Stimulated activated CD8-positive, alpha-beta memory T cell treated with anti-CD3 and anti-CD28 coated beads, Interleukin-15, amount 100 ng/mL, for 24 hours (primary cell): ENCODE measurements at places on chromosomes 3 and 15.

DNA sequence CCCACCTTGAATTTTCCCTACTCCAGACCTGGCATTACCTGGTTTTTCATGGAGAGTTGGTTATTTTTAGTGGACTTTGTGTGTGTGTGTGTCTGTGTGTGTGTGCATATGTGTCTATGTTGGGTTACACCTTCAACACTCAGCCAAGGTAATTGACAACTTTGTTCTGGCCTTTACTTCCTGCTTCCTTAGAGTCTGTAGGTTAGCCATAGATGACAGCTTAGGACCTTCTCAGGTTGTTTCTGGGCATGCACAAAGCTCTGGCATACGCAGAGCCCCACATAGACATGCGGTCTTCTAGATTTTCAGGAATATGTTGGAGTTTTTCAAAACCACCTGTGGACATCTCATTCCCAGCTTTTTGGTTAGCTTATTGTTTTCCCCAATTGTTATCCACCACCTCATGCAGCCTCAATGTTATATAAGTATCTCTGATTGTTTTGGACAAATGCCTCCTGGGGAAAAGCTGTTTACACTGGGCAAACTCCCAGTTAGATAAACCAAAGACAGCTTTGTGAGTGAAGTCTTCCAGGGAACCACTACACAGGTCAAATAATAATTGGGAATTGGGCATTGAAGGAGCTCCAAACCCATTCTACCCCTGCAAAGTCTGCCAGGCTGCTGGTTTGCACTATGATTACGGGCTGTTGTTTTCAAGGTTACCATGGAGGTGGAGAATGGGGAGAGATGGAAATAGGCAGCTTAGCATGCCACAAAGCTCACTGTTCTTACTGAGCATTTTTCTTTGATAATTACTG lies 201.2 kb downstream of the ADAMTSL3 start:
- no peak for DNase-seq

DNA sequence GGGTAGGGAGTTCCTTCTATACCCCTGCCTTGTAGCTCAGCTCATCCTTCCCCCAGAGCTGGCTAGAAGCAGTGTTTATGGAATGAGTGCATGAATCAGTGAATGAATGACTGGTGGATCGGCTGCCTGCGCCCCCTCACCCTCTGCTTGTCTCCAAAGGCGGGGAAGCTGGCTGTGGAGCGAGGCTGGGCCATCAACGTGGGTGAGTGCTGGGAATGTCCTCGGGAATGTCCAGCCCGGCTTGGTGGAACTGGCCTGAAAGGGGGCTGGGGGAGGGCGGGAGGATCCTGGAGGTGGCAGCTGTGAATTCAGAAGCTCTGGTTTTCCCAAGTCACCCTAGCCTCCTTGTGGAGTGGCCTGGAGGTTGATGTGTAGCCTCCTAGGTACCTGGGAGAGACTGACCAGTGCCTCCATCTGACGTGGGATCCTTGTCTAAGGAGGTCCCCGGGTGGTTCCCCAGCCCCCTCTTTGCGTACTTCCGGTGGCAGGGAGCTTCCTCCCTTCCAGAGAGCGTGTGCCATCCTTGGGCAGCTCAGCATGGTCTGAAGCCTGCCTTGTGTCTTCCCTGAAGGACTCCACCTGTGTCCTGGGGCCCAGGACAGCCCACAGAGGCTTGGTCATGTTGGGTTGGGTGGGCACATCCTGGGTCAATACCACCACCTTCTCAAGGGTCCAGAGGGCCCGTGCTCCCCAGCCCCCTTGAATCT lies 18.4 kb downstream of the HDAC11 start:
- DNase-seq = no peak

GRCh38 chr15:57395292-57395691 lies 19.0 kb downstream of the CGNL1 start:
- no peak for DNase-seq

GRCh38 chr15:98547741-98548138 lies 100.6 kb upstream of the IGF1R start:
- no peak for DNase-seq

GRCh38 chr15:78880813-78881212 lies 8.1 kb downstream of the MORF4L1 start:
- DNase-seq = no peak

- no peak for DNase-seq
Observed at GRCh38 chr15:95291898-95292472, 1038.5 kb upstream of the NR2F2 start.

GRCh38 chr3:37640636-37641375 lies 220.9 kb upstream of the CTDSPL start:
- no peak for DNase-seq

GRCh38 chr15:80456517-80457492 lies 52.6 kb downstream of the ARNT2 start:
- no peak for DNase-seq

GRCh38 chr15:77048135-77048876 lies 22.6 kb downstream of the TSPAN3 start:
- no peak for DNase-seq

DNA sequence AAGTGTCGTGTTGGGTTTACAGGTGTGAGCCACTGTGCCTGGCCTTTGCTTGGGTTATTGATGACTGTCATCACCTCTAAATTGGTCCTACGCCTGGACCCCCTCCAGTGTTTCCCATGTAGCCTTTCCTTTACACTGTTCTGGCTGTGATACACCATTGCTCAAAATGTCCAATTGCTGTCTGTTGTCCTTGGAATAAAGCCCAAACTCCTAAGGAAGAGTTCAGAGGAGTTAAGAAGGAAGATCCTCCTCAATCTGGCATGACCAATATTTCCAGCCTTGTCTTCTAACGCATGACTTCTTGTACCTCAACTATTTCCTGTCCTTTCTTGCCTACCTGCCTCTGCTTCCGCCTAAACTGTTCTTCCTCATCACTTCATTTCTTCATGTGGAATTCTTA lies 113.1 kb downstream of the POLR2M start:
- DNase-seq = no peak

GRCh38 chr3:55558316-55558715 lies 71.2 kb upstream of the WNT5A start:
- no peak for DNase-seq

- no peak for DNase-seq
Observed at GRCh38 chr3:52820736-52821135, 9.7 kb downstream of the ITIH4 start.

- DNase-seq = no peak
Observed at GRCh38 chr3:113194823-113195401, 16.4 kb upstream of the BOC start.

GRCh38 chr15:31499953-31500765 lies 173.5 kb downstream of the KLF13 start:
- DNase-seq = no peak

DNA sequence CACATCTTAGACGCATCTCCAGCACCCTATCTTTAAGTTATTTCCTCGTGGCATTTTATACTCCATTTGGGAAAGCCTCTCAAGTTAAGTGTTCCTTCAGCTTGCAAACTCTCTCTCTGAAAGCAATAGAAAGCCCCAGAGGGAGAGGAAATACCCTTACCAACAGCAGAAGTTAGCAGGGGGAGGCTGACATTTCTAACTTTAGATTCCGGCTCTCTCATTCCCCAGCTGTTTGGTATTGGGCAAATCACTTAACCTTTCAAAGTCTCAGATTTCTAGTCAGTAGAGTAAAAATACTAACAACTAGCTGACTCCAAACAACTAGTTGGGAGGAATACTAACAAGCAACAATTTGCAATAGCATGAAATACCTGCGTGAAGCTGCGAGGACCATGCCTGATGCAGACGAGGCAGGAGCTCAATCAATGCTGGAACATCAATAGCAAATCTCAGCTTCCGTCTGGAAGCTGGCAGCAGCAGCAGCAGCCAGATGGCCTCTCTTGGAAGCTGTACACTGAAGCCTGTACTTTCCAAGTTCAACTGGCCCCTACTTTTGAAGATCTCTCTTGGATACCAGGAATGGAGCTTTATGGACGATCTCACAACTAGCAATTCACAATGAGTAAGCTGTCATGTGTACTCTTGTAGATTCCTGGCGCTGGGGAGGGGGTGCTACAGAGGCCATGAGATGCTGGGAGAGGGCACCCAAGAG lies 47.8 kb downstream of the THBS1 start:
- DNase-seq = no peak

DNA sequence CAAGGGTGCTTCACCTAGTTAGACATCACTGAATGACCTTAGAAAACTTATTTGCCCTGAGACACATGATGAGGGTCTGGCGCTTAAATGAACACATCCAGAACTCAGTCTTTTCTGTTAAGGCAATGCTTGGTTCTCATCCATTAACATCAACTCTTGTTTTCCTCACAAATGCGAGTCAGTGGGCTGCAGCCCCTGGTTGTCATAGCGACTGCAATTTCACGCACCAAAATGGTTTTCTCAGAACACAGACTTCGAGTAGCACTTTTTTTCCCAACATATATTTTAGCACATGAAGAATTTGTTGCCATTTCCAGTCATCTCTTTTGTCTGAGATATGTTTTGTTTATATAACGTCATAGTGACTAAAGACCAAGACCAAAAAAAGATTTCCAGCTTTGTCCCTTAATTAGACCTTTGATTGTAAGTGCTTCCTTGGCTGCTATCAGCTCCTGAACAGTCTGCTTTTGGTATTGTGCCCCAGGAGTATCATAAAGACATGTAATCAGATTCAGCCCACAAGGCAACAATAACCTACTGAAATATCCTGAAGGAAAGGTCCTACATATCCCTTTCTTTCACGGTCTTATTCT lies 68.5 kb downstream of the GPR176 start:
- DNase-seq = no peak

- no peak for DNase-seq
Observed at GRCh38 chr3:141074529-141074928, 23.4 kb downstream of the SPSB4 start.

- no peak for DNase-seq
Observed at GRCh38 chr3:57500506-57500905, 43.6 kb downstream of the DNAH12 start.

DNA sequence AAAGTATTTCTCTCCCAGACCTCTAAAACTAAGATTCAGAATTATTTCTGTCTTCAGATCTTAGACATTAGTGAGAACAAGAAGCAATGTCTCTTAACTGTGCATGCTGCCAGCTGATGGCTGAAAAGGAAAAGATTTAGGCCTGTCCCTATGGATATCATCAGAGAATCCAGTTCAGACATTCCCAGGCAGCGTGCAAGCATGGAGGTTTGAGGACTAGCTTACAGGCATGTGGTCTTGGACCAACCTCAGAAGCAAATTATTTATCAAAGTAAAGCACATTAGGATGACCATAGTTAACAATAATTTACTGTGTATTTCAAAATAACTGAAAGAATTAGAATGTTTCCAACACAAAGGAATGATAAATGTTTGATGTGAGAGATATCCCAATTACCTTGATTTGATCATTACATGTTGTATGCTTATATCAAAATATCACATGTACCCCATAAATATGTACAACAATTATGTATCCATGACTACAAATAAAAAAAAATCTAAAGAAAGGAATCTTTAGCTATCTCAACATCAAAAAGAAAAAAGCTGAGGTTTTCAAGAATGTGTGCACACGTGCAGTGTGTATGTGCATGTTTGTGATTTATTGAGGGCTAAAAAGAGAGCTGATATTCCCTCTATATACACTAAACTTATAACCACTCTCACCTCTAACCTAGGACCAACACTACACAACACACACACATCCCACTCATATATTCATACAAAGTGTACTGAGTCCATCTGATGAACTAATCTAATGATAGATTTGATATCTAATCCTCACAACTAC lies 108.9 kb upstream of the THBS1 start:
- no peak for DNase-seq

DNA sequence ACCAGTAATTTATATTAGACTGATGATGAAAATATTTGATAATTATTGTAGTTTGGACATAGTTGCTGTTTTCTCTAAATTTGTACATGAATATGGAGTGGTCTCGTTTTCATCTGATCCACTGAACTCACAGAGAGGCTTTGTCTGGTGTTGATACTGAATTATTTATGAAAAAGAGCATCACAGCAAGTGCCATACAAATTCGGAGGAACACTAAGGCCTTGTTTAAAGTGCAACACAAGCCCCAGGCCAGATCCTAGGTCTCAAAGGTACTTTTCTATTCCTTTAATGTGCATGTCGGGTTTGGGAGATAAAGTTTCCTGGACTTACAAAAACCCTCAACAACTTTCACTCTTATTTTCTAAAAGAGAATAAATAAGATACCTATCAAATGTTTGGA lies 796.8 kb upstream of the EPHA6 start:
- no peak for DNase-seq

DNA sequence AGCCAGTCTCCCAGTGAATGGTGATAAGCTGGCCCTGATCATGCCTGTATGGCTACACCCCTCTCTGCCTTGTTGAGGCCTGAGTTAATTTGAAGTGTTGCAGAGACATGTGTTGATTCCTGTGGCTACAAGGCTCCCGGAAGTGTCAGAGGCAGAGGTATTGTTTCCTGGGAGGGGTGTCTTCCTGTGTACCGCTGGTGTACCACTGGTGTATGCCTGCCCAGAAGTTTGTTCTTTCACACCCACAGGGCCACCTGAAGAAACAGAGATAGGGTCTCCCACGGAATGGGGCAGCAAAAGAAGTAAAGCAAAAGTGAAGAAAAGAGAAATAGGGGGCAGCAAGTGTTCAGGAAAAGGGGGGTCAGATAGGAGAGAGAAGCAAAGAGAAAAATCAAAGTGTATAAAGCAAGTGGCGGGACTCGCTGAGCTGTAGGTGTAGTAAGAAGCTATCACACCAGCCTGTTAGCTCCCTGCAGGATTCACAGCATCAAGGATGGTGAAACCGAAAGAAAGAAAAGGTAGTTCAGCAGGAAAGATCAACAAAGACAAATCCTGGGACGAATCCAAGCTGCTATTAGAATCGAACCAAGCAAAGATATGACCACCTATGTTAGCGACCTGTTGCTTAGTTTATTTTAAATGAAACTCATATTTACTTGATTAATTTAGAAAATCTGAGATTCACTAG lies 36.6 kb upstream of the CD47 start:
- DNase-seq = no peak

DNA sequence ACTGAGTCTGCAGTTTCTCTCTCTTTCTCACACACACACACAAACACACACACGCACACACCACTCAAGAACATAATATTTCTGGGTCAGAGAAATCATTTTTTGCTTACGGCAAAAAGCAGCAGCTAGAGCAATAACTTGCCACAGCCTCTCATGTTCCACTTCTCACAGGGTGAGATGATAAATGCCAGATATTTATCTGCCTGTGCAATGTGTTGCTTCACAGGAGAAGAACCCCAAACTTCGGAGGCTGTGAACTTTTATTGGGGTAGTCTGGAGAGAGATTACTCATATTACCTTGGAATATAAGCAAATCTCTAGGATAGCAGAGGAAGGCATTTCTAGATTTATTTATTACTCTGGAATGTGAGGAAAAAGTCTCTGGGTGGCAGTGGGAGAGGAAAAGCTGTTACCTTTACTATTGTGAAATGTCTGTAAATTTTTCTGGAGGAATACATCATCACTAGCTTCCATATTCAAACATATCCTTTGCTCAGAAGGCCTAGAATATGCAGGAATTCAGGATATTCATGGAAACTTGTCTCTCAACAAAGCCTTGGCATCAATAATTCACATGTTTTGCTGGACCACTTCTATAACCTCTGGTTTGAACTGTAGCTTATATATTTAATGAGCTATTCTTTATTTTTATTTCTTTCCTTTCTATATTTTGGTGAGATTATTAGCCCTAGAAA lies 369.2 kb downstream of the NSUN3 start:
- no peak for DNase-seq

GRCh38 chr3:117630885-117631284 lies 921.3 kb downstream of the TUSC7 start:
- no peak for DNase-seq

- no peak for DNase-seq
Observed at GRCh38 chr15:80599359-80599758, 95.8 kb upstream of the ABHD17C start.
